Fibroblast of skin of right biceps (primary cell): ENCODE measurements at places on chromosomes 13 and 19.

DNA sequence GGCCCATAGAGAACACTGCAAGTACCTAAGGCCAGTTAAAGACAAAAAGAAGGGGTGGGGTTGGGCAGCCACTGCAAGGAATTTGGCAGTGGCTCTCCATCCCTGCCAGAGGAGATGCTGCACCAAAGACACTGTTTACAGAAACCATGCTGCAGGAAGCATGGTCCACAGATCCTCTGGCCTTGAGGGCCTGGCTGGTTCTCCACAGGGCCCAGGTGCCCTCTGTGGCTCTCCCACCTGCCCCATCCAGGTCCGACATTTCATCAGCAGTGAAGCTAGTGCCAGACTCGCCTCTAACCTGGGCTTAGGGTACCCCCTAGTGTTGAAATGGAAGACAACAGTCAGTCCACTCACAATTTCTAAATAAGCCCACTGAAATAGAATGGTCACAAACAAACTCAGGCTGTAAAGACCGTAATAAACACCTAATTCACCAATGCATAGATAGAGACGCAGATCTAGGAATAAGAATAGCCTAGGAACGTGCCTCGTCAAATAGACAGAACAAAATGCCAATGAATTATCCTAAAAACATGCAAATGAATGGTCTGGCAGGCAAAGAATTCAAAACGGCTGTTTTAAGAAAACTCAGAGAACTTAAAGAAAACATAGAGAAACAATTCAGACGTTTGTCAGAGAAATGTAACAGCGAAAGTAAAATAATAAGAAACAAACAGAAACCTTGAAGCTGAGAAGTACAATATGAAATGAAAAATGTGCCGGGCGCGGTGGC lies 23.3 kb downstream of the LYPD4 start:
- no peak for DNase-seq

- no peak for DNase-seq
These were observed 19.3 kb downstream of the ENOX1 start for GRCh38 chr13:43767341-43767931.

- DNase-seq = no peak
These were observed 117.2 kb downstream of the SLITRK5 start for GRCh38 chr13:87788363-87788762.

DNA sequence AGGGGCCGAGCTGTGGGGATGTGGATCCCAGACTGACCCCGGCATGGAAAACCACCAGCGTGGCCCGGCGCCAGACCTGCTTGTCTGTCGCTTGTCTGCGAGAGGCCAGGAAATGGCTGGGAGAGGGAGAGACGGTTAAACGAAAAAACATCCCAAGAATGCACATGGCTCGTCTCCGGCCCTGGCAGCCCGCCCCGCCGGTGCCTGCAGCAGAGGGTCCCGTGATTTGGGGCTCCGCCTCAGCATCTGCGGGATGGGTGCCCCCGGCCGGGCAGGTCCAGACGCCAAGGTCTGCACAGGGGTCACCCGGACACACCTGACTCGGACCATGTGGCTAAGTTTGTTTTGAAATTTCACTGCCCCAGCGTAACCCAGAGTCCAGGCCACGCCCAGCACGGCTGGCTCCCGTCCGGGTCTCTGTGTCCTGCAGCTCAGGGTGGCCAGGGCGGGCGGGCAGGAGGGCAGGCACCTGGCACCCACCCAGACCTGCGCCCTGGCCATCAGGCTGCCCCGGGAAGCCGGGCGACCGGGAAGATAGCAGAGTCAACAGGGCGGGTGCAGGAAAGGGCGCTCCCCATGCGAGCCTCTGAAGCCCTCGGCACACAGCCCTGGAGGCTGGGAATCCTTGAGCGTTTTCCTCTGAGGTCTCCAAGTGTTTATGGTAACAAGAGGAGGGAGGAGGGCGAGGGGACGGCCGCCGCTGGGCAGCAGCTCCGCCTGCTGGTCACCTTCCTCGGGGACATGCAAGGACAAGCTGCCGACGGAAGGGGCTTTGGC lies 103.2 kb downstream of the GADD45B start:
- peak; percentile 95 for DNase-seq

DNA sequence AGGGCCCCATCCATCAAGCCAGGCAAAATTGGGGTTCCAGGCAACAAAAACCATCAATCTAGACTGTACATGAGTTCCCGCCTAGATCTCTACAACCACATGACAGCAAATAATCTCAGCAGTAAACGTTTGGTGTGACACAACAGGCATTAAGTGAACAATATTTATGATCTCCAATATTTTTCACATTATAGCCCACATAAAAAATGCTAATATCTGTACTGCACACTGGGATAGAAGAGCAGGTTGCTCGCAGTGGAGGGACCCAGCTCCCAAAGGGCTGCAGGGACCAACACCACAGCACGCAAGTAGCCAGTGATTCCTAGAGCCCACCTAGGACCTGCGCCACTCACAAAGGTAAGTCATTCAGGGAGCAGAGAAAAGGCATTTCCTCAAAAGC lies 25.9 kb downstream of the LATS2 start:
- no peak for DNase-seq
